ENCODE measurements at places on chromosomes 16 and 17. TPM values are rescaled to one million over a fixed set of nuclear protein-coding genes. Genes with fewer than 3 reads are reported as not detected.

Gene AGRP
- total RNA-seq = not detected

Gene MTHFSD
- 13.4 TPM for total RNA-seq

DNA sequence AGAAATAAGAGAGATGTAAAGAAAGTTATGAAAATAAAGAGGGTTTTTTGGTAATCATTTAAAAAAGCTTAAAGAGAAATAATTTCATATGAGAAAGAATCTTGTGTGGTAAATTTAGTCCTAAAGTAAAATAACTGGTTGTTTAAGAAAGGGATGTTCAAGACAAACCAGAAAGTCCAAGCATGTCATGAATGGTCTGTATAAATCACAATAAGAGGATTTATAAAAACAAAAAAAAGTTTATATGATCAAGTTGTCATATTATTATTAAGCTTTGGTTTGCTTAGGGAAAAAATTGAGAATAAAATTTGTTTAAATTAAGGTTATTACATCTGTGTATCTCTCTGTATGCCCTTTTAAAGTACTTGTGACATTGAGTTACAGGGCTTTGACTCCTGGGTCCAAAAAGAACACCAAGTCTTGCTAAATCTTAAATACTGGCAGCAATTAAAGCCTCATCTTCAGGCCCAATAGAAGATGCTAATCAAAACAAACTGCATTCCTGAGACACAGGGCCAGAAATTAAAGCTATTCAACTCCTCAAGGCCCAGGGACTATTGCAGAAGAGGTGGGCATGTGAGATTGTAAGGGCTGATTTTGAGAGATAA is 15.6 kb upstream of the TRIM25 start:
- DNase-seq = no peak

GRCh38 chr16:9144106-9144505 is 52.7 kb downstream of the HAPSTR1 start:
- no peak for DNase-seq

DNA sequence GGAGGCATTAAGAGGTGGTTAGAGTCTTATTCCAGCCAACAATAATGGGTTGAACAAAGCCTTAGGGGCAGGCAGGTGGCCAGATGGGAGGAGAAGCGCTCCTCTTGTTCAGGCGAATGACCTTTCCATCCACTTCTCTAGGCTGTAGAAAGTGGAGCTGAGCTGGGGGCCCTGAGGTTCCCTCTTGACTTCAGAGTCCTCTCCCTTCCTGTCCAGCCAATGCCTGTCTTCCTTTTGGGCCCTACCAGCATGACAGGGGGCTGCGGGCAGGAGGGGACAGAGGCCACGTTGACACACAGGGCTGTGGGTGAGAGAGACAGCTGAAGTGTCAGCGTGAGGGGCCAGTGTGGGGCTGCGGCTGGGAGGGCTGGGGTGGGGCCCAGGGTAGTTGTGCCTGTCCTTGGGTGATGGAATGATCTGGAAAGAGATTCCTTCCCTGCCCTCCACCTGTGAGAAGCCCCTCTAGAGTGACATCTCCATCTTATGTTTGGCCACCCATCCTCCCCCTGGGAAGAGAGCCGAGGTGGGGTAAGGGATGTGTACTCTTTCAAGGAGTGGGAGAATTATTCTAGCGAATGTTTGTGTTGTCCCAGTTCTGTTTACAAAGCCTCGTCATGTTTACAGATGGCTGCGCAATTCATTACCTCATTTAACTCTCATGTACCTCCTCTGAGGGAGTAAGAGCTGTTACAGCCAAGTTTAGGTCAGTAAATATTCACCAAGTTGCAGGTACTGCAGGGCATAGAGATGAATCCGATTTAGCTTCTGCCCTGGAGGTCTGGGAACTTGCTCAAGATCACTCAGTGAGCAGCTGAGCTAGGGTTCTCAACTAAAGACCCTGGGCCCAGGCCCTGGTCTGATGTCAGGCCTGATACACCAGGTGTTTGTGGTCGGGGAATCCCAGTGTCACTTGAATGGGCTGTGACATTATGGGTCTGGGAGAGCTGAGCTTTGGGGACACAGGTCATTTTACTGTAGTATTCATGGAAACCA is 3.3 kb downstream of the ERBB2 start:
- no peak for DNase-seq

DNA sequence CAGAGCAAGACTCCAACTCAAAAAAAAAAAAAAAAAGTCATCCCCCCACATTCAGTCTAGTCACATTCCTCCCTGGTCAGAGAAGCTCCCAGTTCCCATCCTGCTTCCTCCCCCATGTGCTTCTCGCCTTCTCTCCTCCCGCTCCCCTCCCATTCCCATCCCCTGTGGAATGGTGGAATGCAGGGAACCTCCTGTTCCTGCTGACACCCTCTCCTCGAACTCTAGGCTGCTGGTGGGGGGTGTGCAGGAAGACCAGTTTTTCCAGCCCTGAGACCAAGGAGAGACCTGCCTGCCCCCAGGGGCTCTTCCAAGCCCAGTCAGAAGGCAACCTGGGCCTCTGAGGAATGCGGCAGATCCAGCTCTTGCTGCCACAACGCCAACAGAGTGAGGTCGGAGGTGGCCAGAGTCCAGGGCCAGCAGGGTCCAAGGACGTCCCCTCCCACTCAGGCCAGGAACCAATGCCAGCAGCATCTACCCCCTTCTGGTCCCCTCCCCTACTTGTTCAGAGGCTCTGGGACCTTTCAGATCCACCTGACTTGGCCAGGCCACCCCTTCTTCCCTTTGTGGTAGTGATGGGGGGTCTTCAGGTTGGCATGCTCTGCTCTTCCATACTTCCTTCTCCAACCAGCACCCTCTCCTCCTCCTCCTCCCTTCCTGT is 39.3 kb upstream of the TAC4 start:
- no peak for DNase-seq

DNA sequence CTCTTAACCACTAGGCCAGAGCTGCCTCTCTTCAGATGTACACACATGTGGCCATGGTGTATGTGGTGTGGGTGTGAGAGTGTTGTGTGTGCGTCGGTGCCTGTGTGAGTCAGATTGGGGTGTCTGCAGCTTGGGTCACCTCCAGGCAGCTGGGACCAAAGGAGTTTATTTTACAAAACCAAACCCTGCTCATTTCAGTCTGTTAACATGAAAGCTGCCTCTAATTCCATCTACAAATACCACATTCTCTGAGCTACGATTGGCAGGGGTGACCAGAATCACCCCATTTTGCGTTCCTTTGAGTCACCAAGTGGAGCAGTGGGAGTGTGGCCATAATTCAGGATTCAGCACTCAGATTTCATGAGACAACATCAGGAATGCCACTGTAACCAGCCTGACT is 105.3 kb downstream of the IRX5 start:
- DNase-seq = no peak

- no peak for DNase-seq
Observed at GRCh38 chr17:45675892-45676291, 108.2 kb upstream of the CRHR1 start.

DNA sequence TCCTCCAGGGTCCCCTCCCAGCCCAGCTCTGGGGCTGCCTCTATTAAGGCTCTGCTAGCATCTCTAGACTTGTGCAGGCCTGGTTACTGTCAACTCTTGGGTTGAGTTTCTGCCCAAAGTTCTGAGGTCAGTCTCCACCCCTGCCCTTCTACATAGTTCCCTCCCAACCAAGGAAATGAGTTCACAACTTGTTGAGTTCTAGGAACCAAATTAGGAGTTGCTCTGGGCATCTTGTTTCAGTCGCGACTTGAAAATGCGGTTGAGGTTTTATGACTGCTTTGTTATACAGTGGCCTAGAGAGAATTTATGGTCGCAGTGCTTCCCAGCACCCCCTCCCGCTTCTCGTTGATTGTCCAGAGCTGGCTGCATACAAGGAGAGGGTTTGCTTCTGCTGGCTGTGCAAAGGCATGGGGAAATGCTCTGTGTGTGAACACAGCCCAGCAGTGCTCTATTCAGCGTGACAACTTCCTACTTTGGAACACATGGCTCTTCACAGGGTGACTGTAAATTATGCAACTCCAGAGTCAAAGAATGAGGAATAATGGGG is 20.2 kb downstream of the GNAO1 start:
- no peak for DNase-seq

All from suprapubic skin (tissue), 4 donors.